ENCODE measurements at places on chromosomes 2 and 18.

DNA sequence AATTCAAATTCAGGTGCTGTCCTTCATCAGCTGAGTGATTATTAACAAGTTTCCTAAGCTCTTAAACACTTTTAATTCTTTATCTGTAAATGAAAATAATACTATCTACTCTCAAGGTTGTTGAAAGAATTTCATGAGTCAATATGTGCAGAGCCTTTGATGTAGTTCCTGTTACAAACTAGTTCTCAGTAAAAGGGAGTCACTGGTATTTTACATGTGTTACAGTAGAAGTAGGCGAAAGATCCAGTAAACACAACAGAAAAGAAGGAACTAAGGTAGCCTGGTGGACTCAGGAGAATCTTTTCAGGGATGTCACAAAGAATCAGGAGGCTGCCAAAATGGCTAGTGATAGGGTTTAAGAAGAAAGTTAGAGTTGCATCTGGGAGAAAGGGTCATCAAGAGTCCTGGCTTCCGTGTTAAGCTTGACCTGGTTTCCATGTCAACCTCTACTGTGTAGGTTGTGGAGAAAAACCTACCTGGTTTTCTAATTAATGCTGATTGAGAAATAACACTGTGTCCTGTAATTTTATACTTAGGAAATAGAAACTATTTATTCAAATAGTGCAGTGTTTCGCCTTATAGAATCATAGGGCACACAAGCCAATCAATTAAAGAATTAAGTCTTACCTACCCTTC, 58.3 kb upstream of the TRIB2 start:
- no peak for DNase-seq

DNA sequence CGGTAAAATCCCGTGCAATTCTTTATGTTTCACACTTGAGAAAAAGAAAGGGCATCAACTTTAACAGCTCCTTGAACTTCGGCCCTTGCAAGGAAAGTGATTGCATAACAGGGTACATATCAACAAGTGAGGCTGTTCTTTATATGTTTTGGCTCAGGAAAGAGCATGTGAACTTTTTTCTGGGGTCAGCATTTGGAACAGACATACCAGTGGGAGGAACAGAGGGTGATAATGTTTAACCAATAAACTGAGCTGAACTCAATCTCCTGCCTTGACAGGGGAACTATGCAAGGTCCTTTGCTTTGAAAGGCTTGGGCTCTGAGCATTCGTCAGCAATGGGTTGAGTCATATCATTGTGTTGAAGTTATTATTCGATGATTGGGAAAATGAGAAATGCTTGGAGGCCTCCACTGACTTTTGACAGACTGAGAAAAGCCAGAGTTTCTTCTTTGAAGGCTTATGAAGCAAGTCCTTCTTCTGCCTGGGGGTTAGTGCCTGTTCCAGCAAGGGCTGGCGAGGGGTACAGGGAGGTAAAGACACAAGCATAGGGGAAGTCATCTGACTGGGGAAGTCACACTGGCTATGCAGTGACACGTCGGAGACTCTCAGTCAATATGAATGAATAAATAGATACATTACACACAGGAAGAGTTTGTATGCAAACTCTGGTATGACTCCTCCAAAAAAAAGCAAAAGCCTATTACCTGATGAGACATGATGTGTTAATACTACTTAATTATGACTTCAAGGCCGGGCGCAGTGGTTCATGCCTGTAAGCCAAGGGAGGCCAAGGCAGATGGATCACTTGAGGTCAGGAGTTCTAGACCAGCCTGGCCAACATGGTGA, 57.2 kb downstream of the CYB5A start:
- peak; percentile 60 for DNase-seq

DNA sequence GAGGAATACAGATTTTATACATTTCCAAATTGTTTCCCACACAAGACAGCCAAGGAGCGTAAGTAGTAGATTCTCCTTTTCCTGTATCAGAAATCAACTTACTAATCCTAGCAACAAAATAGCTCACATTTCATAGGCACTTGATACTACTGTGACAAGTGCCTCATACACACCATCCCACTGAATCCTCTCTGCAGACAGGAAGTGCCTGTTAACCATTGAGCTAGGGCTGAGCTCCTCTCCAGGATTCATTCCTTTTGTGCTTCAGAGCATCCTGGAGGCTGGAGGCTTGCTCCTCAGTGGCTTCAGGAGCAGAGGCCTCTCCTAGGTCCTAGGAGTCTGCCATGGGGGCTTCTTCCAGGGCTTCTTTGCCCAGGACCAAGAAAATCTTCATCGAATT, 20.8 kb upstream of the ZNF396 start:
- no peak for DNase-seq

DNA sequence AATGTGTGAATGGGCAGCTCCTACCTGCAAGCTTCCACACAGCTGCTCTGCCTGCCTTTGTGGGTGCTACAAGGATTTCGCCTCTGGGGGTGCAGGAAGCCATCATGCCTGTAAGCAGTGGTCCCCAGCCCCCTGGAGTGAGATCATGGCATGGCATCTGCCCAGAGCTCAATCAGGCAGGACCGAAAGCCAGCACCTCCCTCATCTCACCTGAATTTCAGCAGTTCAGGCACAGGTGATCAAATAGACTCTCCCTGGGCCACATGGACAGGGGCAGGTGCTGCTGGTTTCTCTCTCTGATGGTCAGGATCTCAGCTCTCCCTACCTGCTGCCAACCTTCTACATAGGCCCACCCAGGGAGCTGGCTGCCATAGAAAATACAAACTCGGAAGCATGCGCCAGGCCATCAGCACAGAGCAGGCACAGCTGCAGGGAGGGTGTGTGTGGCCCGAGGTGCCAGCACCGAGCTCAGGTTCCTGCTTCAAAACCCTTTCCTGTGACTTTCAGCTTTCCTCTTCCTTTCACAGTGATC, 133.2 kb upstream of the ID2 start:
- DNase-seq, result no peak

GRCh38 chr2:216327447-216327935, 44.8 kb downstream of the MARCHF4 start:
- no peak for DNase-seq

DNA sequence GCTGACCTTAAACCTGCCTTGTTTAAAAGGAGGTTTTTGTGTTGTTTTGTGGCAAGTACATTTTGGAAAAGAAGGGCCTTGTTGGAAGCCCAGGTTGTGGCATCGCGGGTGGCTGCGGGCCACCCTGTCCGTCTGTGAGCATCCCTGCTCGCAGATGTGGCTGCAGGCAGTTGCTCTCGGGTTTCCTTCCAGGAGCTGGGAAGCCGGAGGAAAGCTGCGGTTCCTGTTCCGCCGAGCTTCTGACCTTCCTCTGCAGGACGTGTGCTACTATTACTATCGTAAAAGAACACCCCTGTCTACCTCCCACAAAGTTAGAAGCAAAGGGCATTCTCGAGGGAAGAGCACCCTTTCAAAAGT, 766 bp downstream of the MFF start:
- DNase-seq, result no peak

- no peak for DNase-seq
Measured at GRCh38 chr18:62996566-62996965, 281.2 kb downstream of the PHLPP1 start.

DNA sequence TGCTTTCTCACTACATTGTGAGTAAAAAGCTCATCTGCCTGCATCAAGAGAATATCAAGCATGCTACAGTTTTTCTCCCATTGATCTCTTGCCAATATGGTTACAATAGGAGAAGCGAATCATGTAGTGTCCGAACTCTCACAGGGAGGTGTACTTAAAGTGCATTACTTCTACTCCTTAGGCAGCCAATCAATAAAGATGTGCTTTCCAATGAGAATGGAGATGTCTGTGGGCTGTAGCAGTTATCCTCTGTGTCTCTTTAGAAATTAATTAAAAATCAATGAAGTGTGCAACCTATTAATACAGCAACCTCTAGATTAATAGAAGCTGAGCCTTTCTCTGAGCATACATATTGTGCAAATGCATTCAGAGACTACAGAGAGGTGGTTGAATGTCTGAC, 883.7 kb downstream of the CPS1 start:
- no peak for DNase-seq

DNA sequence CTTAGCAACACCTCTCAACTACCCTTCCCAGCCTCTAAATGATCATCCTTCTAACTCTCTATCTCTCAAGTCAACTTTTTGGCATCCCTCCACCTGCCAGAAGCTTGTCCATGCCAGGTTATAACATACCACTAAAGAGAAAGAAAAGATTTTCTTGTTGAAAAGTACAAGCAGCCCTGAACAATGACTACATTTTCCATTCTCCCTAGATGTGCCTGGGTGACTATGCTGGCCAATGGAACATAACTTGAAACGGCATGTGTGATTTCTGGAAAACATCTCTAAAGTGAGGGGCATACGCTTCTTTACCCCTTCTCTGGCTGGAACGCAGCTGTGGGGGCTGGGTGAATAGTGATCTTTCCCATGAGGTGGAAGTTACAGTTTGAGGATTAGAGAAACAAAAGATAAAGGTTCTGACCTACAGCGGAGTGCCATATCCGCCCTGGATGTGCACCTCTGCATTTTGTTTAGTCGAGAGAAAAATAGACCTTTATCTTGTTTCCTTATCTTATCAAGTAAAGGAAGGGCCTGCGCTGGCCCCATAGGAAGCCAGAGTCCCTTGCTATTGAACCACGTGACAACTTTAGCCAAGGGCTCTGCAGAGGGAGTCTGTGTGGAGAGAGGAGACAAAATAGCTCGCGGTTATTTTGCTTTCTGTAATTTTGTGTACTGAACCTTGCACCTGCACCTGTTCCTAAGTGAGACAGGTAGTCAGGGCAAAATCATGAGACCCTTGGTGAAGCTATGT, 436.8 kb downstream of the TGIF1 start:
- no peak for DNase-seq

DNA sequence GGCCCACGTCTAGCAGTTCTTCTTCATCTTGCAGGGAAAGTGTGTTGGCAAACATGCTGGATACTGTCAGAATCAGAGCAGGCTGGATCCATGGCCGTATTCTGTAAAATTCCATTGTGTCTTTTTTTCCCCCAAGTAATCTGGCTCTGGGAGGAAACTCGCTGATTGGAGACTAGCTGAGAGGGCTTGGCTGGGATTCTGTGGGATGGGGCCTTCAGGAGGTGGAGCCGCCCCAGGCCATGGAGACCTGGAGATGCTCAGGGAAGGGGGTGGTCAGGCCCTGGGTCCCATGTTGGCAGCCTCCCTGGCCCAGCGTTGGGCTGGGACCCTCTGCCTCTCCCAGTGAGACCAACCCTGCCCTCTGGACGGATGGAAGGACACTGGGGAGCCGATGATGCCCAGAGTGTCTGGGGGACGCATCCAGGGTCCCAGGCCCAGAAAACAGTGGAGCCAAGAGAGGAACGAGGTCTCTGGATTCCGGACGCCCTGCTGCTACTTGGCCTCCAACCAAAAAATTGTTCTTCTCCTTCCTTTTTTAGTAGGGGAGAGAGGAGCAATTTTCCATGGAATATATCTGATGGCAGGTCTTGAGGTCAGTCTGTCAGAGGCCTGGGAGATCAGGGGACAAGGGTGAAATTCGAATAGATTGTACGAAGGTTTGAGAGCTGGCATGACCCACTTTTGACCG, 114.5 kb downstream of the AGAP1 start:
- no peak for DNase-seq

DNA sequence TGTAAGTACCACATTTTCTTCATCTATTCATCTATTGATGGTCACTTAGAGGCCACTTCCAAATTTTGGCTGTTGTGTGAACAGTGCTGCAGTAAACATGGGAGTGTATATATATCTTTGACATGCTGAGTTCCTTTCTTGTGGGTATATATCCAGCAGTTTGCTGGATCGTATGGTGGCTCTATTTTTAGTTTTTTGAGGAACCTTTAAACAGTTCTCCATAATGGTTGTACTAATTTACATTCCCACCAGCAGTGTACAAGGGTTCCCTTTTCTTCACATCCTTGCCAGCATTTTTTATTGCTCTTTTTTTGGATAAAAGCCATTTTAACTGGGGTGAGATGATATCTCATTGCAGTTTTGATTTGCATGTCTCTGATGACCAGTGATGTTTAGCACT, 7.3 kb upstream of the ATP5MC3 start:
- no peak for DNase-seq

GRCh38 chr2:207828361-207829057, 58.8 kb upstream of the FZD5 start:
- DNase-seq, result peak; percentile 47

Measured in LoVo (cell line).